ENCODE measurements at places on chromosomes 2 and 18.

DNA sequence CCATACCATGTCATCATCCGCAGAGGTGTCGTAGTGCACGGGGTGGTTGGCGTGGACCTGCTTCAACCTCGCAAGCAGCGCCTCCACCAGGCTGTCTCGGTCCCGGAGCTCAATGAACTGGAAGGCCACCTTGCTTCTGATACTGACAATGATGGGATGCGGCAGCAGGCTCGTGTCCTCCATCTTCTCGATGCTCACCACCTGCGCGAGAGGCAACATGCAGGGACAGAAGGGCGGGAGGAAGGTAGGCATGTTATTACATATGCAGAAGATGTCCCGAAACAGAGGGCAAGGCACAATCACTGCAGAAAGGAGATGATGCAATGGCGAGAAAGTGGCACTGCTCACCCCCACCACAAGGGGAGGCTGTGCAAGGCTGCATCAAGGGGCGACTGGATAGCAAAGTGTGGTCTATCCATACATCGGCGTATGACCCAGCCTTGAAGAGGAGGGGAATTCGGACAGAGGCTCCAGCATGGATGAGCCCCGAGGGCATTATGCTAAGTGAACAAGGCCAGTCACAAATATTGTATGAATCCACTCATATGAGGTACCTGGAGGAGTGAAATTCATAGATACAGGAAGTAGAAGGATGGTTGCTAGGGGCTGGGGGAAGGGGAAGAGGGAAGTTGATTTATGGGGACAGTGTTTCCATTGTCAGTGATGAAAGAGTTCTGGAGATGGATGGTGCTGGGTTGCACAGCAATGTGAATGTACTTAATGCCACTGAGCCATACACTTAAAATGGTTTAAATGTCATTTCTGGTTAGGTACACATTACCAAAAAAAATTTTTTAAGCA lies 36.6 kb downstream of the RPL31 start:
- DNase-seq = no peak

DNA sequence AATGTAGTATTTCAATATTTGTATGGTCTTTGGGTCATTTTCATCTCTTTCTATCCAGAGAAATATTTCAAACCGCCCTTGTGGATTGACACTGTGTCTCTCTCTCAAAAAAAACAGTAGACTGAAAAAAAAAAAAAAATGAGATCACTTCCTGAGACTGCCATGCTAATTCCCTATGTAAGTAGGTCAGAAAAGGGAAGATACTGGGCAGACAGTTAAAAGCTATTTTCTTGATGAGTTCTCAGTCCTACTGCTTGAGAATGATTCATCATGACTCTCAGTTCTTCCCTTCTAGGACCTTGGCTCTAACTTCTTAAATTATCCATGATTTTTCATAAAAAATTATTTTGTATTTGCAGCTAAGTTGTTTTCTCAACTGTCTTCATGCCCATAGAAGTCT lies 672.3 kb upstream of the REG3G start:
- no peak for DNase-seq

- DNase-seq = no peak
Measured at GRCh38 chr18:25896178-25896780, 194.1 kb downstream of the SS18 start.

DNA sequence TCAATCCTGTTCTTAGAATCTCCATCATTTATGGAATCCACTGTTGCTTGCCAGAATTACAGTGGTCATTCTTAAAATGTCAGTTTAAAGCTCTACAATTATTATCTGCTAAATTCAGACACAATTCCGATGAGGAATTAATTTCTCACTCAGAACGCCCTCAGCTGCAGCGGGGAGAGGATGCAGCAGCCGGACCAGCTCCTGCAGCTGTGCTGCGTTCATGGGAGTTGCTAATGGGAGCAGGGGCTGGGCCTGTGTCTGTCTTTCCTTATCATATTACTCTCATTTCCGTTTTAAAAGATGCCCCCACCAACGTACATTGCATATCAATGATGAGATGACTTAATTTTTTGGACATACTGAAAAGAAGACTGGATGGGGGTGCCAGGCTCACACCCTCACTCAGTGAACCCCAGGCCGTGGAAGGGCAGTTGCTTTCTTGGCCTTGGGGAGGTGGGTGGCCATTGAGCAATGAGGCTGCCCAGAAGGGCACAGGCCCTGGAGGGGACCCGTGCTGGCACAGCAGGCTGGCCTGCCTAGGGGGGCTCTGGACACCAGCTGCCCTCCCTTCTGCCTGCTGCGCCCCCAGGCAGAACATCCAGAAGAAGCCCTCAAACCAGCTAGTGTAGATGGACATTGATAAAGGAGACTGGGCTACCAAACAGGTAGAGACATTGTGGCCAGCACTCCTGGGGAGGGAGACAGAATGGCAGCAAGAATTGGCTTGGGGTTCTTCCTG lies 503.6 kb upstream of the MYT1L start:
- DNase-seq = no peak

DNA sequence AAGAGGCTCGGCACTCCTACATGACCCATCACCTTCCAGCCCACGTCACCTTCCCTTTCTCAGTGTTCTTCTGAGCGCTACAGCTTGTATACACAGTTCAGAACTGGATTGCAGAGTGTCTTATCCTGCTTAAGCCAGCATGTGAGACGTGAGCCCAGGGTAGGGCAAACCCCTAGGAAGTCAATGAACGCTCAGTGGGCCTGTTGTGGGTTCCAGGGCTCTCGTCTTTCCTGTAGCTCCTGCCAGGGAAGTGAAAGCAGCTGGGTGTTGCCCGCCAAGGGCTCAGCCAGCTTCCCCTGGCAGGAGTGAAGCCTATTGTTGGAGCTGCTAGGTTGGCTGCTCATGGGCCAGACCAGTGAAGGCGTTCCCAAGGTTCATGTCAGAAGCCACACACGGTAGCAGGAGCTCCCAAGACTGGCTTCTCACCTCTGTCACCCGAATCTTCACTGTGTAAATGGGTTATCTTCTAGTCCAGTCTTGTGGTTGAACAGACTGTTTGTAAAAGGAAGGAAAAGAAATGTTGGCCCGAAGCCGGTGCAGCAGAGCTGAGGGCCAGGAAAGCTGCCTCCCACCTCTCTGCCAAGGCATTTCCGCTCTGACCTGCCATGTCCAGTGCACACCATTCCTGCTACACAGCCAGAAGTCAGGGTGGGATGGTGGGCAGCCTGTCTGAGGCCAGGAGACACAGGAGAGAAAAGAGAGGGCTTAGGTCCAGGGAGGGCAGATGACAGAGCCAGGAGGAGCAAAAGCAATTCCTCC lies 69.6 kb upstream of the RMDN2 start:
- DNase-seq = no peak

DNA sequence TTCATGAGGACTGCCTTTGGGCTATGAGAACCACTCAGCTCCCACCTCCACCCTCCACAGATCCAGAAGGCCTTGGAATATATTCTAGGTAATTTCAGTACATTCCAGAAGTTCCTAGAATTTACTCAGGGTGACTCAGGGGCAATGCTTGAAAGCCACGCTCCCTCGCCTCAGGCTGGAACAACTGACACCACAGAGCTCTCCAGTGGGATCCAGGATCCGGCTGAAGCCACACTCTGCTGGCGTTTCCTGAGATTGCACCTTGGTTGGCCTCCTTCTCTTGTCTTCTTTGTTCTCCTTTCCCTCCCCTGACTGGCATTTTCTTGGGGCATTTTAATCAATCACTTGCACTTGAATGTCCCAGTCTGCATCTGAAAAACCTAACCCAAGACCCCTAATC lies 92.6 kb upstream of the KCNE4 start:
- no peak for DNase-seq

DNA sequence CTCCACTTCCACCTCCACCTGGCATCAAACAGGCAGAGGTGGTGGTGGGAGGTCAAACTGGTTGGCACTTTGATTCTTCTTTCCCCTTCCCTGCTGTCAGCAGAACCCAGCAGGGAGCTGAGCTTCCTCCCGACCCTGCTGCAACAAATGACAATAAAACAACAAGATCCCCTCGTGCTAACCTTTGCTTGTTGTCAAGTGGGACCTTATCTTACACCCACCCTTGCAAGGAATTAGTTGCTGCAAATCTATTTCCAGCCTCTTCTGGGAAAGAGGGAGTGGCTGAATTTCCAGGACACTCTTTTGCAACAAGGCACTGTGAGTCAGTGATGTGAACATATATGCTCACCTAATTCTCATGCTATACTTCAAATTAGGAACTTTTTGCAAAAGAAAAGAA lies 655.1 kb downstream of the DSC3 start:
- no peak for DNase-seq

- DNase-seq = peak; percentile 37
Measured at GRCh38 chr18:2906704-2907549, 60.1 kb downstream of the EMILIN2 start.

GRCh38 chr2:238916875-238917590 lies 69.1 kb downstream of the TWIST2 start:
- DNase-seq = no peak

DNA sequence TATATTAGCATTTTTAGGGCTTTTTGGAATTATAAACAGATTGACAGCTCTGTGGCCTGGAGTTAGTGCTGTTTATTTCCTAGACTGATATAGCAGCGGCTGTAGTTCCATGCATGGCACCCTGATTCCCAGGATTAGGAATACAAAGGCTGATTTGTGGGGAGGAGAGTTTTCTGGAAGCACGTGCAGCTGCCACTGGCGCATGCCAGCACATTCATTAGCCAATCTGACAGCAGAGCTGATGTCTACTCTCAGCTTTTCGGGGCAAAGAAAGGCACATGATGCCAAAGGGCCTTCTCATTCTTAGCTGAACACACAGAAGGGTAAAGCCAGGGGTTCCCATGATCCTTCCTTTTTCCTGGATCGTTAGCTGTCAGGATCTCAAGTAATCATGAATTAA lies 45.7 kb upstream of the RAPH1 start:
- no peak for DNase-seq

GRCh38 chr2:9002637-9003365 lies 683 bp downstream of the MBOAT2 start:
- DNase-seq = no peak

DNA sequence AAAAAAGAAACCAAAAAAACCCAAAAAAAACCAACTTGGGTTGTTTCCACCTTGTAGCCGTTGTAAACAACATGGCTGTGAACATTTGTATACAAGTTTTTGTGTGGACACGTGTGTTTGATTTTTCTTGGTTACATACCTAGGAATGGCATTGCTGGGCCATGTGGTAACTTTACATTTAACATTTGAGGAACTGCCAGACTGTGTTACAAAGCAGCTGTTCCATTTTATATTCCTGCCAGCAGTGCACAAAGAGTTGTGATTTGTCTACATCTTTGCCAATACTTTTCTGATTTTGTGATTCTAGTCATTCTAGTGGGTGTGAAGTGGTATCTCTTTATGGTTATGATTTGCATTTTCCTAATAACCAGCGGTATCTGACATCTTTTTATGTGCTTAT lies 22.5 kb downstream of the LPIN1 start:
- DNase-seq = no peak

- DNase-seq = no peak
Measured at GRCh38 chr18:80143881-80144280, 34.8 kb downstream of the ADNP2 start.

GRCh38 chr2:129870685-129871241 lies 108.7 kb upstream of the RAB6C start:
- DNase-seq = no peak

- no peak for DNase-seq
Measured at GRCh38 chr2:234679741-234680687, 183.1 kb upstream of the ARL4C start.

- DNase-seq = no peak
Measured at GRCh38 chr2:72010647-72011369, 136.9 kb downstream of the CYP26B1 start.

DNA sequence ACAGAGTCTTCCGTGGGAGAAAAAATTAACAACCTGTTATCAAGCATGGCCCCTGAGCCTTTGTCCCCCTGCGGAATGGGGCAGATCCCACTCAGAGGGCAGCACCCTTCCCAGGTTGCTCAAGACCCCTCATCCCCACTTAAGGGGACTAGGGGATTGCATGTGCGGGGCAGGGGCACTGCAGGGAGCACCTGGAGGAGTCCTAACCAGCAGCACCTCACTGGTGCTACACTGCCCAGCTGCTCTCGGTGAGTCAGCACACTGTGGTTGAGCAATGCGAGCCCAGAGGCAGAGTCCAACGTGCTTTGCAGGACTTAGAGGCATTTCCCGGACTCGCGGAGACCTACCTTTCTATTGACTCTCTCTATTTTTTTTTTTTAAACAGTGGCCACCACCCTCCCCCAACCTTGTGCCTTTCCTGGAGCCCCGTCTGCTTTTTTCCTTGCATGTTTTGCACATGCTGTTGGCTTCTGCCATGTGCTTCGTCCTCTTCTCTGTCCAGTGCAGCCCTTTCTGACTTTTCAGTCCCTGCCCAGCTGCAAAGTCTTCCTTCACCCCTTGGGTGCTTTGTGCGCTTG lies 74.0 kb downstream of the IL1R2 start:
- DNase-seq = no peak

DNA sequence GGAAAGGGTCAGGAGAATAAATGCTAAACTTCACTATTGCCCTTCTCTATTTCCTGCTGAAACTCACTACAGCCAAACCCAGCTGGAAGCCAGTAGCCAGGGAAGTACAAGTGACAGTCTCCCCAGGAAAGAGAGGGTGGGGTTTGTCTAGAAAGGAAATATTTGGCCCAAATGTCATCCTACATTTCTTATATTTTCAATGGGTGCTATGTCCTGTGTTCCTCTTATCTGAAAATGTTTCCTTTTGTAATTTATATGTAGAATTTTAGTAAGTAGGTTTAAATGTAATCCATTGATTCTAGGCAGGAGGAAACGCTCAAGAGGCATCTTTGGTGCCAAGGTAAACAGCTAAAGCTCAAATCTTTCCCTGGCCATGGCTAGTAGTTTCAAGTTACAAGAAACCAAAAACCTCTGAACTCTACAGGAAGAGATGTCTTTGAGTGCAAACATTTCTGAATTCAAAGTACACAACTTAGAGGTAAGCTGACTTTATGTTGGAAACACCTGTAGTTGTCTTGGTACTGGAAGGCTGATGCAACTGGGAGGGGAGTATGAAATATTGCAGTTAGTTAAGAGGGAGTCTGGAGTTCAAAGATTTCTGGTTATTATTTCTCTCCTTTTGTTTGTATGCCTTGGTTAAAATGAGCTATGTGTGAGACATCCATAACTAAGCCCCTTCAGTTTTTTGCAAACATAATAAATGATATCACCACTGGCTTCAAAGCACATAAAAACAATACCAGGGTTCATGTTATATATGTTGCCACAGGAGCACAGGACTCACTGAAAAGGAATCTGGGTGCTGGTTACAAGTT lies 356.1 kb upstream of the ZC3H15 start:
- no peak for DNase-seq

GRCh38 chr2:136764452-136765255 lies 691 bp upstream of the THSD7B start:
- no peak for DNase-seq

- no peak for DNase-seq
Measured at GRCh38 chr18:3447068-3447894, 2.7 kb upstream of the TGIF1 start.

DNA sequence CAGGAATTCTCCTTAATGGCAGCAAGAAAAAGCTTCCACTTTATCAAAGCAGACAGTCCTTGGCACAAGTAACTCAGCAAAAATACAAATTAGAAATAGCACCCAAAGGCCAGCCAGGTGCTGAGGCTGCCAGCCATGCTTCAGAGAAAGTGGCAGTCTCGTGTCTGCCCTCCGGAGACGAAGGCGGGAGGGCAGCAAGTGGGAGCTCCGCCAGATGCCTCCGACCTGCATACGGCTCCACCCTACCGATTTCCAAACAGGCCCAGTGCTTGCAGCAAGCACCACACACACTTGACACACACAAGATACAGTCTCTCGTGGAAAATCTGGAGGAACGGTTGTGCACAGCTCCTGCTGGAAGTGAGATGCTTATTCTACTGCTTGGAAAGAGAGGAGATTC lies 134.9 kb upstream of the REV1 start:
- DNase-seq = no peak

- DNase-seq = no peak
Measured at GRCh38 chr2:49226360-49226759, 72.0 kb upstream of the FSHR start.

GRCh38 chr18:63646936-63647335 lies 2.9 kb upstream of the SERPINB4 start:
- no peak for DNase-seq

All from activated naive CD4-positive, alpha-beta T cell (primary cell).